AG04450 (cell line): ENCODE measurements at places on chromosomes 11 and 22.

GRCh38 chr11:60127311-60127811, 38.9 kb downstream of the MS4A2 start:
- DNase-seq: no peak

DNA sequence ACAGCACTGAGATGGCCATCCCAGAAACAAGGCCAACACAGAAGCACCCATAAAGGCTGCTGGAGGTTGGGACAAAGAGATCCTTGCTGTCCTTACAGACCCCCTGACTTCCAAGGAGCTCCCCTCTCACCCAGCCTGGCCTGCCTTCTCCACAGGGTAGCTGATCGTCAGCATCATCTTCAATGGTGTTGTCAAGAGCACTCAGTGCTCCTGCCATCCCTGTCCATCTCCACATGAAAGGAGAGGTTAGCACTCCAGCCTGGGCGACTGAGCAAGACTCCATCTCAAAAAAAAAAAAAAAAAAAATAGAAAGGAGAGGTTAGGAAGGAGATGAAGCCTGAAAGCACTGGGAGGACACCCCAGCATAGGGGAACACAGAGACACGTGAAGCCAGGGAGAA, 2.1 kb upstream of the POU2AF3 start:
- DNase-seq: no peak

- no peak for DNase-seq
Measured at GRCh38 chr11:94557421-94557820, 9.7 kb upstream of the PIWIL4 start.

GRCh38 chr22:47547881-47548650, 785.6 kb downstream of the TBC1D22A start:
- DNase-seq: no peak

DNA sequence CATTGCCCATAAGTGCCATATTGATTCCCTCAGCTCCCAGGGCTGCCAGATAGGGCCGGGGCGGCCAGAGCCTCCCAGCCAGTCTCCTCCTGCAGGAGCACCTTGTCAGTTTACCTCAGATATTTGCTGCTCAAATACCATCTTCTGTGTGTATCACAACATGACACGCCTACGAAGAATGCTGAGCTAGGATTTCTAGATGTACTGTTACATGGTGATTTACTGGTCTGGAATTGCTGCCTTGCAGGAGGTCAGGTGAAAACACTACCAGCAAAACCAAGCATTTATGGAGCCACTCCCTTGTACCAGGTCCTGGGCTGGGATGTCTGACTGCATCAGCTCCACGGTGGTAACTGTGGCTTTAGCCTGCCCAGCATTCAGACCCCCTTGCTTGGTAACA, 11.8 kb downstream of the MICAL3 start:
- DNase-seq: no peak

GRCh38 chr22:28021116-28021997, 102.3 kb upstream of the PITPNB start:
- no peak for DNase-seq

DNA sequence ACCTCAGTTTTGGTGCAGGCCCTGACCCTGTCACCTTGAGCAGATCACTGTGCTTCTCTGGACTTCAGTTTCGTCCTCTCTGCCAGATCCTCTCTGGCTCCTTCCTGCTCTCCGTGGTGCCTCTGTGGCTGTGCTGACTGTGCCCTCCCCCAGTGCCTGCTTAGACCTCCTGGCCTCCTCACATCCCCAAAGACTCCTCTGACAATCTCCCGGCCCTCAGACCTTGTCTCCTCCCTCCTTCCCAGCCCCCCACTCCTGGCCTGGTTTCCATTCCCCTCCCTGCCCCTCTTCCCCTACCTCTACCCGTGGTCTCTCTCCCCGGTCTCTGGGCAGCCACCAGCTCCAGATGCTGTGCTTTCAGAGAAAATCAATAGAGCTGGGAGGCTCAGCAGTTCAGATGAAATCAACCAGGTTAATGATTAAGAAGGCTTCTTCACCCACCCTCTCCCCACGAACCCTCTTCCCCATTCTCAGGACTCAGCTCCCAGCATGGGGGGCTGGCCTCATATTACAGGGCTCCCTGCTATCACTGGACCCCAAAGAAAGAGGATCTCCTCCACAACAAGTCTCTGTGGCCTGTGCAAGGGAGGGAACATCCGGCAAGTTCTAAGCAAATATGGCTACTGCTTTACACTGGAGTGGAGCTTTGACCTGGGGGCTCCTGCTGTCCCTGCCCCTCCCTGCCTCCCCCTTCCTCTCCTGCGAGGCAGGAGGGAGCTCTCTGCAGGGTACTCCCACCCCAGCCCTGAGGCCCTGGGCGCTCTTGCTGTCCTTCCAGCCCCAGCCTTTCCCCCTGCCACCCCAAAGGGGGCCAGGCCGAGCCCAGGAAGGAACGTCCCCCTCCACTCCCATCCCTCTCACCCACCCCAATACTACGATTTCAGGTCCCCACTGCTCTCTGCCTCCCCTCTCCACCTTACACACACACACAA, 8.5 kb downstream of the BACE1-AS start:
- DNase-seq: no peak

DNA sequence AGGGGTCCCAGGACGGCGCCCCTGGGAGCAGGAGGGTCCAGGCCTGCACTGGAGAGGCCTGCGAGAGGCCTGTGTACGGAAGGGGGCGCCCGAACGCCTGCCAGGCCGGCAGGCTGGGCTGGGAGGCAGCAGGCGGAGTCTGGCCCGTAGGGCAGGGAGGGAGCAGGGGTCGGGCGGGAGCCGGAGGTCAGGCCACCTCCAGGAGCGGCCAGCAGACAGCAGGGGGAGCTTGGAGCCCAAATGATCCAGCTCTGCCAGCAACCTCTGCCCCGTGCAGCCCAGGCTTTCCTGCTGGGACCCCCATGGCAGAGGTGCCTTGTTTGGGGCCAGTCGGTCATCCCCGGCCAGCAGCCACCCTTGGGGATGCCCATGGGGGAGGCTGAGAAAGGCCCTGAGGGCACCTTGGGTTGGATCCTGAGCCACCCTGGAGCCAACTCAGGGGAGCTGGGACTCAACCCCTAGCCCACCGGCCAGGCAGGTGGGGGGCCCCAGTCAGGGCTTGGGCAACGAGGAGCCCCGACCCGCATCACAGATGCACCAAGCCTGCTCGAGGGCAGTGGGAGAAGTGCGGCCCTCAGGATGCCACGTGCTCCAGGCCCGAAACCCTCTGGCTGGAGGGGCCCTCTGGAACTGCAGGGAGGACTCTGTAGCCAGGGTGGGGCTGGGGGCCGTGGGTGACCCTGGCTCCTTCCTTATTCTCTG, 9.6 kb upstream of the SYT8 start:
- DNase-seq: no peak

DNA sequence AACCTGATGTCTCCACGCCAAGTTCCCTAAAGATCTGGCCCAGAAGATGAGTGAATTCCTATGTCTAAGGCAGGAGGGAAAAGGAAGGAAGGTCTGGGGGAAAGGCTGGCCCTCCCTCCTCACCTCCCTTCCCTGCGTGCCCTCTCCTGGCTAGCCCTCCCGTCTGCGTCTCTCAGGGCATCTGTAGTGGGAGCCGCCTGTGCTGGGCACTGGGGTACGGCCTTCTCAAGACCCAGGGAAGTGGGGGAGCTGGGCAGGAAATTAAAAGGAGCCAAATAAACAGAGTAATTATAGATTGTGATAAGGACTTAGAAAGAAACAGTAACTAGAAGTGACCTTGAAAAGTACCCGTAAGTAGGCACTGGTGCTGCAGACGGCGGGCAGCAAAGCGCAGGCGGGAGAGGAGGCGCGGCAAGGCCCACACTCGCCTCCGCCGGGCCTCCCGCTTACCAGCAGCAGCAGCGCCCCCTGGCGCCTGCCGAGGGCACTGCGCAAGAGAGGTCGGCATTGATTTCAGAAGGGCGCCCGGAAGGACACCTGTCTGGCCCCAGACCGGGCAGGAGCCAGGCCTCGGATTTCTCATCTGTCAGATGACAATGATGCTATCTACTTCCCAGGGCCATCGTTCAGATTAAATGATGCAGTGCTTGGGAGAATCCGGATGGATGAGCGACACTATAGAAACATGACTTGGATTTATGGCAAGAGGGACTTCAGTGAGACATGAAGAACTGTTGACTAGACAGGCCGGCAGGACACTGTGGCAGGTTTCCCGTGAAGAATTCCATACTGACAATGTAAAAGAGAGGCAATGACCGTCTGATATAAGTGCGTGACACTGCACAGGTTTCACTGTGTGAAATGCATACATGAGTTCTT, 7.3 kb downstream of the KCNJ1 start:
- no peak for DNase-seq

DNA sequence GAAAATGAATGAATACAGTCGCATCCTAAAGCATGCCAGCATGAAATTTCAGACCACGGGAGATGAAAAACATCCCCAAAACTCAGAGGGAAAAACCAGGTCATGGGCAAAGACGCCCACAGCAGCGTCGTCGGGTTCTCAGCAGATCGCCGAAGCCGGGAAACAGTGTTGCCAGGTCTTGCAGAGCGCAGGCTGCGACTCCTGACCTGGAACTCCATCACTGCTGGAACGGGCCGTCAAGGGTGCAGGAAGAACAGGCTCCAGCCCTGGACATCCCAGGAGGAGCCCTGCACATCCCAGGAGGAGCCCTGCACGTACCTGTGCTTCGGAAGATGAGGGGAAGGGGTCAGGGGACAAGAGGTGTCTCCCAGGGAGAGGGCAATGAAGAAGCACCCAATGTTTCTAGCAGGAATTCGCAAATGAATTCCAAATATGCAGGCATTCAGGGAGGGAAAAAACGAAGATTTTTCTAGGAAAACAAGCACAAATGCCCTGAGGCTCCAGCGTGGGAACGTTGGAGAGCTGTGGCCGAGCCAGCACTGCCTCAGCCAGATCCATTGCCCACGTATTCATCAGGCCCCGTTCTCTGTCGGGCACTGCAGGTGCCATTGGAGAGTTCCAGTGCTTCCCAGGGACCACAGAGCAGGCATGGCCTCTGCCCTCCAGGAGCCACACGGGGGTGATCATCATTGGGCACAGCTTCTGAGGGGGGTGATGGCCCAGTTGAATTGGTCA, 1110.4 kb downstream of the BRD1 start:
- DNase-seq: no peak

- no peak for DNase-seq
Measured at GRCh38 chr11:772429-773390, 4.6 kb downstream of the GATD1 start.

DNA sequence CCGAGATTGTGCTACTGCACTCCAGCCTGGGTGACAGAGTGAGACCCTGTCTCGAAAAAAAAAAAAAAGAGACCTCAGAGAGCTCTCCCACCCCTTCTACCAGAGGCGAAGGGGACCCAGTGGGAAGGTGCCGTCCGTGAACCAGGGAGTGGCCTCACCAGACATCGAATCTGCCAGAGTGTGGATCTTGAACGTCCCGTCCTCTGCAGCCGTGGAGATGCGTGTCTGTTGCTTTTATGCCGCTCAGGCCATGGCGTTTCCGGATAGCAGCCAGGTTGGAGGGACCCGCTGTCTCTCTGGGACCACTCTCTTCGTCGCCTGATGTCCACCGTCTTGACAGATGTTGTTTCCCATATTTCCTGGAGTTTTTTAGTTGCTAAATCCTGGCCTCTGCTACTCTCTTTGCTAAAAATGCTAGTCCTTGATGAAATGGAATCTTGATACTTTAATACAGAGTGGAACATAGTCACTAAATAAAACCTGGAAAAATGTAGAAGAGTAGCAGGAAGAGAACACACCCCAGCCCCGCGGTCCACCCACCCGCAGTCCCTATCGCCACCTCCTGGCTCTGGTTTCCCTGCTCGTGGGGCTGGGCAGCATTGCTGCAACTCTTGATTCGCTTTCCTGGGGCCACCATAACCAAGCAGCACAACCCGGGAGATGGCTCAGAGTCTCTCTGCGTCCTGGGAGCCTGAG, 12.0 kb upstream of the MUC6 start:
- no peak for DNase-seq

- no peak for DNase-seq
Measured at GRCh38 chr11:10522276-10522675, 18.7 kb downstream of the RNF141 start.

DNA sequence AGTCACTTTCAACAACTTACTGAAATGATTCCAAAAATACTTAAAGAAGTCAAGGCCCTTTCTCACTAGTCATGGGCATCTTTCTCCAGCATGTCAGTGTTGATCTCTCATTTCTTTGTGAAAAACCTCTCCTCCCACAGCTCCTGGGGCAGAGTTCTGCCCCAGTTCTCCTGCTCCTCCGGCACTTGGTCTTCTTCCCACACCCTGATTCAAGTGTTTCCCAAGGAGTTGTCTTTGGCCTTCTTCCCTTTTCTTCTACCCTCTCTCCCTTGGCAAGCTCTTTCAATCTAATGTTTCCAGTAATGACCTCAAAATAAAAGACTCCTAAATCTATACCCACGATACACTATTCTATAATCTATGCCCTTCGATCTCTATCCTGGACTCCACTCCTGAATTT, 42.1 kb upstream of the CCDC34 start:
- DNase-seq: no peak

GRCh38 chr11:129290966-129291365, 84.7 kb upstream of the BARX2 start:
- no peak for DNase-seq
